ENCODE measurements at places on chromosomes 4 and X.

GRCh38 chr4:70734168-70734954, 12.6 kb downstream of the RUFY3 start:
- DNase-seq = no peak

GRCh38 chrX:31894152-31894551, 822.3 kb upstream of the FTHL17 start:
- DNase-seq = peak; percentile 2

GRCh38 chrX:31070057-31070468, 1.8 kb downstream of the FTHL17 start:
- DNase-seq = no peak

- DNase-seq = no peak
These were observed 5.3 kb upstream of the OPHN1 start for GRCh38 chrX:68438575-68438974.

GRCh38 chrX:156003486-156004185, 6.1 kb downstream of the IL9R start:
- no peak for DNase-seq

- no peak for DNase-seq
These were observed 57.2 kb downstream of the STBD1 start for GRCh38 chr4:76363556-76364290.

- no peak for DNase-seq
These were observed 9.0 kb downstream of the TCEAL1 start for GRCh38 chrX:103637604-103638338.

DNA sequence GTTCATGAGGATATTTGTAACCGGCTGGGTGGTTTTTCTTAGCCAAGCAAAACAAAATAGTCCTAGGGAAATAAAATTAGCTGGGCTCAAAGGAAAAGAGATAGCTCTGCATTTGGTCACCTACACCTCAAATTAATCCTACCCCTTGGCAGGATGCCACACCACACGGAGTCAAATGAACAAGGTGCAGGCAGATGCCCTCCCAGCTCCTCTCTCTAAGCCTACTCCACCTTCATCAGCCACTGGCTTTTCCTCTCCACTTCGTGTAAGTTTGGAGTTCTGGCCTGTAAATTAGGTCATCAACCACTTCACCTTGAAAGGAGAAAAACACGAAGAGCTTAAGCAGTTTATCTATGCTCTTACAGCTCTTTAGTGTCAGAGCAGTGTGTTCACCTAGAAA, 1.4 kb downstream of the DDIT4L start:
- no peak for DNase-seq

GRCh38 chrX:70998411-70999027, 67.6 kb upstream of the SLC7A3 start:
- no peak for DNase-seq

GRCh38 chrX:118823263-118824172, at the start of gene ZCCHC12:
ZCCHC12 (plus strand) TSS chrX:118823824; CDS start chrX:118825245, 1,421 bp downstream.
- DNase-seq = peak; percentile 43

GRCh38 chrX:2691543-2692220, 587 bp downstream of the CD99 start:
- DNase-seq = no peak

DNA sequence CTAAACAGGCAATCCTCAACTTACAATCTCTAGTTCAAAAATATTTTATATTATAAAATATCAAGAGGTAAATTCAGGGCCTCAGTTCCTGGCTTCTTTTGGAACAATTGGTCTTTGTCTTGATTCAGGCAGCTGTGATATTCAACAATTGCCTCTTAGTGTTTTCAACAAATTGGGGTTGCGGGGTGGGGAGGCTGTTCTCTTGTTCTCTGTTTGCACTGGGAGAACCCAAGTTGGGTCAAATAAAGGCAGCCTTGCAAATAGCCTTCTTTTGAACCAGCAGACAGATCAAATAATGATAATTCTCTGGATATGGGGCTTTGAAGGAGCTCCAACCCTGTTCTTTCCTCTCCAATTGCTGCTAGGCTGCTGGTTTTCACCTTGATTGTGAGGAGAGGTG, 142.5 kb downstream of the COL4A5 start:
- DNase-seq = no peak

DNA sequence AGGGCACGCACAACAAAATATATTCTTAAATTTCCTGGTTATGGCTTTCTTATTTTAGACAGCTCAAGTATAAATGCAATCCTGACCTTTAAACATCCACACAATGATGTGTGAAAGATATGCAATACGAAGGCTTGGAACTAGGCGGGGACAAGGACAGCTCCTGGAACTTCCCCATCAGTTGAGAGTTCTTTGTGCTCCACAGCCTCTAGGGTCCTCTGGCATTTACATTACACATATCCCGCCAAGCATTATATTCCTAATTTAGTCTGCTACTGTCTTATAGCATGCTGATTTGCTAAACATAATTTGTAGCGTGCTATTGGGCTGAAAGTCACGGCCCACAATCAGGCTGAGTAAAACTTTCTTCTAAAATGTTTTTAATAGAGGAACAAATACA, 74.4 kb downstream of the FTHL17 start:
- DNase-seq = no peak

DNA sequence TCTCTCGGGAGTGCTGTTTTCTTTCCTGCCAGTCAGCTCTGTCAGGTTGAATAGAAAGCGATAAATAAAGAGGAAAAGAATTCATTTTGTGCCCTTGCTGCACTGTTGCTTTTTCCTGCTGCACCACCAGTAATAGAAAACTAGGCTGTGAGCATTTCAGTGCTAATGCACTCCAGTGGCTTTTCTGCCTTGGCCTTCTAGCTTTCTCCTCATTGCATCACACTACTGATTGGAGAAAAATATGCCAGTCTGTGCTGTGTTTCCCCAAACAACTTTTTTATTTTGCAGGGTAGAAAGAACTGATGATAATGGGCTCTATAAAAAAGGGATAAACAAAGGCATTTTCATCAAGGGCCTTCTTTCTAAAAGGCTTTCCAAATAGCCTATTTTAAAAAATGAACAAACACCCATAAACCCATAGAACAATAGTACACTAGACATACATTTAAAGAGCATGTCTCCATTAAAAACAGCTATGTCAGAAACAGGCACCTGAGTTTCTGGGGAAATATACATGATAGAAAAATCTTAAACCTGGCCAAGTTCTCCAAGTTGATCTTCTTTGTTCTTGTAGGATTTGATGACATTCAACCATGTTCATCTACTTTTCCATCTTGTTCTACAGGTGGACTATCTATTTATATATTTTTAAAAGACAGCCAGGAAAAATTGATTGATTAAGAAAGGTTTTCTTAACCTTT, 86.3 kb downstream of the GPRIN3 start:
- no peak for DNase-seq

- DNase-seq = no peak
These were observed 4.3 kb downstream of the PNMA6F start for GRCh38 chrX:153317306-153317705.

DNA sequence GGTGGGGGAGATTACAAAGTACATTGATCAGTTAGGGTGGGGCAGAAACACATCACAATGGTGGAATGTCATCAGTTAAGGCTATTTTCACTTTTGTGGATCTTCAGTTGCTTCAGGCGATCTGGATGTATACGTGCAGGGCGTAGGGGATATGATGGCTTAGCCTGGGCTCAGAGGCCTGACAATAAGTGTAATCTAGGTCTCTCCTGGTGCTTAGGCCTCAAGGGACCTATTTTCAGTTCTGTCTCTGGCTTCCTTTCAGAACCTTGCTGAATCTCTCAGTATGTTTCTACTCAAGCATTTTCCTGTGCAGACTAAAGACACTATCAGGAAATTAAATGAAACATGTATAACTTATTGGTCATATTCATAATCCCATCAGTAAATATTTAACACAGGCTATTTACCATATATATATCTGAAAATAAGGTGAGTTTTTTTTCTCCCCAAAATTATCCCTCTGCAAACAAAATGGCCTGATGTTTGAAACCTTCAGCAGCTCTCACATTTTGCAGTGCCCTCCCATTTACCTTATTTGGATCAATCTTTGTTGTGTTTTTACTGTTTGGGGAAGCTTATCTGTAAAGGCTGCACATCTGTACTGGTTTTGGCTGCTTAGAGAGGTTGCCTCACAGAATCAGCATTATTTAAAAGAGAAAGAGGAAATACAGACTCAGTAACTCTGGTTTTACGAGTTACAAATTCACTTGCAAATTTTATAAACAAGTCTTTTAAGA, 2.3 kb upstream of the ZCCHC4 start:
- DNase-seq = no peak

GRCh38 chrX:41779030-41779564, 55.1 kb downstream of the GPR82 start:
- no peak for DNase-seq

All from cerebellar nuclear complex (tissue), 1 donor.